ENCODE measurements at places on chromosomes 4 and X.

- no peak for DNase-seq
Measured at GRCh38 chr4:37393321-37393720, 148.8 kb downstream of the NWD2 start.

GRCh38 chrX:137362583-137362982, 203.3 kb upstream of the ZIC3 start:
- DNase-seq, result no peak

DNA sequence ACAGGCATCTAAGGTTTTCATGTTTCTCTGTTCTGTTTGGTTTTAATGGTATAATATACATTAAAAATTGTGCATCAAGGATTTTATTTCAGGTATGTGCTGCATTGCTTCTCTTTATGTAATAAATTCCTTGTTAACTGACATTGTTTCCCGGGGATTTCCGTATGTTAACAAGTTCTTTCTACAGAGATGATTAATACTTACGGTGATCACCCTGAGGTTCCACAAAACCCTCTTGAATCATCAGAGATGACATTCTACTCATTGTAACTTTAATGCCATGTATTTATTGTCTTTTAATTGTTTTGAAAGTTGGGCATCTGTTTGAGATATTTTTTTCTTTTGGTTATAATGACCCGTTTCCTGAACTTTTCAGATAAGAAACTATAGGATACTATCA, 37.5 kb downstream of the ARHGAP10 start:
- DNase-seq, result no peak

DNA sequence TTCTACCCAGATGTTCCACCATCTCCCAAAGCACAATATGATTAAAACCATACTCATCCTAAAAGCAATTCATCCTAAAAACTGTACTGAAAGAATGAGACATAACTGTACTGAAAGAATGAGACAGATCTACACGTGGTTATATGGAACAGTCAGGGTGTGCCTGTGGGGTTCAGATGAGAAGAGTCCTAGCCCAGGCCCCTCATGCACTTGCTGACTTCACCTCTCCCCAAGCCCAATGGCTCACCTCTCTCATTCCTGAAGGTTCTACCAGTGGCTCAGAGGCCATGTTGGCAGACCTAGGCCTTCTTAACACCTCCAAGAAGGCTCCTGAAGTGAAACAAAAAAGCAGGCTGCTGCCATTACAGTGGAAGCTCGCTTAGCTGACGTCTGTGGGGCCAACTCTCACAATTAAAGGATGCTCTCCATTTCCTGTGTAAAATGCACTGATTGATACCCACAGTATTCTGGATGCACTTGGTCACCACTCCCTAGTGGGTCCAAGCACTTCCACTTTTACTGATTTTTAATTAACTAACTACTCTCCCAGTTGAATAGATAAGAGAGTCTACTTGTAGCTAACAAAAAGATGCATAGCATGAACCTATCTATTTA, 3.8 kb downstream of the PLAC1 start:
- DNase-seq, result peak; percentile 42

GRCh38 chr4:106851726-106852125, 184.4 kb downstream of the DKK2 start:
- no peak for DNase-seq

- peak; percentile 75 for DNase-seq
Measured at GRCh38 chrX:47311932-47312774, 58.2 kb upstream of the ZNF157 start.

DNA sequence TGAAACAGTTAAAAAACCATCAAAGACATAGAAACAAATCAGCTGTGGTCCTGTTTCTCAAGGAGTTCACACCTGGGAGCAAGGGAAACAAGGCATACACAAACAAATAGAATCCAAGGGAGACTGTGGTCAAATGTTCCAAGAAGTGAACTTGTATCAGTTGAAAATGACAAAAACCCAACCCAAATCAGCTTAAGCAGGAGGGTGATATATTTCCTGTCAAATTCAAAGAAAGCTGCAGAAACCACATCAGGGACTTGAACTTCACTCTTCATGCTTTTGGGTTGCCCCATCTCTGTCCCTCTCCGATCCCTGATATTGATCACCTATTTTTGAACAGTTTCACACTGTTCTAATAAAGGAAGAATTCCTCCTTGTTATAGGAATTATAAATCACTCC, 148.6 kb upstream of the FMR1 start:
- no peak for DNase-seq

GRCh38 chr4:179465131-179465797, 2023.0 kb upstream of the AGA start:
- DNase-seq, result no peak

- DNase-seq, result no peak
Measured at GRCh38 chrX:144637731-144638130, 609.6 kb upstream of the SPANXN1 start.

DNA sequence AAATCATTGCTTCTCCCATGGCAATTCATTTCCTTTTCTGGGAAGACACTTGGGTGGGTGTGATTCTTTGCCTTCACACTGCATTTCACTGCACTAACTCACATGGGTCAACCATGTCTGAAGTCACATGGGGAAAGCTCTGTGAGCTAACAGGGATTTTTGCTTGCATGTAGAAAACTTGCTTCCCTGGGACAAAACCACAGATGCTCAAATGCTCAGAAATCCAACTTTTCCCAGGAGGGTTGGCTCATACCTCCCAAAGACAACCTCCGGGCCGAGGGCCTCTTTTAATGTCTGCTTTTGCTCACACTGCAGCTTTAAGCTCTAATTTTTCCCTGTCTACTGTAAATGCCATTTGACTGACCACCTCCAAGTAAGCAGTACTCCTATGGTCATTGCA, 1695.2 kb downstream of the STIM2 start:
- DNase-seq, result no peak

GRCh38 chrX:66015152-66015831, 24.6 kb downstream of the VSIG4 start:
- DNase-seq, result peak; percentile 79

DNA sequence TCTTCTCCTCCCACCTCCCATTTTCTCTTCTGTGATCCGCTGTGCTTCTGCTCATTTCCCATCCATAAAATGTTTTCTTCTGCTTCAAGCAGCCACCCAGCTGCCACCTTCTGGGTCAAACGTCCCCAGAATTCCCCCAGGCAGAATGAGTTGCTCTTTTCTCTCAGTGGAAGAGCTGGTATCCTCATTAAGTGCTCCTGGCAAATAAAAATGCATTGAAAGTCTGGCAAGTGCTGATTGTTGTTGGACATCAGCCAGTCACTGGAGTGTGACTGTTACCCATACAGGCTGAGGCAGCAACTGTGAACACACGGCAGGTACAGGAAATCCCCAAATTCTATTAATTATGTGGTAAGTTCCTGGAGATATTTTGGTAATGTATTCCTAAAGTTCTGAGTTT, 52.6 kb downstream of the LIMCH1 start:
- no peak for DNase-seq

DNA sequence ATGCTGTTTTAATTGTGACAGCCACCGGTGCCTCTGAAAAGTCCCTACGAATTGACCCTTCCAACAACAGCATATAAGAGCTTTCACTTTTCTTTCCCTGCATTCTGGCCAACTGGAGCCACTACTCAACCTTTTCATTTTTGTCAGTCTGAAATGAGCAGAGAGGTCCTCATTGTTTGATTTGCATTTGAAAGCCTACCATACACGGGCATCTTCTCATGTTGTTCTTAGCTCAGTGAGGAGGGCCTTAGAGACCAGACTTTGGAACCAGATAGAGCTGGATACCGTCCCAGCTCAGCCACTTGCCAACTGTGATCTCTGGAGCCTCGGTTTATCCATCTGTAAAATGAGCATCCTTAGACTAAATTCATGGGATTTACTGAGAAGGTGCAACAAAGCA, 16.9 kb upstream of the TMSB4X start:
- DNase-seq, result peak; percentile 71

DNA sequence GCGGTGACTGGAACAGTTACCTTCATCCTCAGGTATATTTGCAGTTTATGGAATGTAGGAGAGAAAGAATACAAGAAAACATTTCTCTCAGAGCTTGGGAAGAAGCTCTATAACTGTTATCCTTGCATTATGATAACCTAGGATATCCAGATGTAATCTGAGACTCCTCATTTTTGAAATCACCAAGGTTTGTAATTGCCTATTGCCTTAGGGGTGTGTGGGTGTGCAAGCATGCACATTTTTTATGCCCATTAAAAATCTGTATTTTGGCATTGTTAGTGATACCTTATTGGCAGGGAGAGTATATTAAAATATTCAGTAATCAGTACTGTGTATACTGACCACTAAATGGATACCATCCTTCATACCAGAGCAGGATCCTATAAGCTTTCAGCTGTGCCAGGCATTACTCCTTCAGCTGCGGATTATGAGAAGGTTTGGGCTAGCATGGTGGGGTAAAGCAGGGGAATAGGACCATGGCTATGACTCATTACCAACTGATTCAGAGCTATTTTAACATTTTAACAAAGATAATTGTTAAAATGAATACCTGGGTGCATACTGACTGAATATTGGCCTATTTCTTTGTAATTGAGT, 8.3 kb downstream of the SEC24B start:
- no peak for DNase-seq

GRCh38 chr4:110544594-110544993, 68.6 kb downstream of the ENPEP start:
- DNase-seq, result no peak

- no peak for DNase-seq
Measured at GRCh38 chr4:130812117-130812765, 1716.3 kb downstream of the C4orf33 start.

- peak; percentile 92 for DNase-seq
Measured at GRCh38 chr4:112145326-112145789, at the start of gene FAM241A. TSS of gene FAM241A (plus strand) at chr4:112145454. CDS start at chr4:112145581, 127 bp downstream.

- peak; percentile 86 for DNase-seq
Measured at GRCh38 chr4:184534511-184535391, 60.4 kb upstream of the IRF2 start.

DNA sequence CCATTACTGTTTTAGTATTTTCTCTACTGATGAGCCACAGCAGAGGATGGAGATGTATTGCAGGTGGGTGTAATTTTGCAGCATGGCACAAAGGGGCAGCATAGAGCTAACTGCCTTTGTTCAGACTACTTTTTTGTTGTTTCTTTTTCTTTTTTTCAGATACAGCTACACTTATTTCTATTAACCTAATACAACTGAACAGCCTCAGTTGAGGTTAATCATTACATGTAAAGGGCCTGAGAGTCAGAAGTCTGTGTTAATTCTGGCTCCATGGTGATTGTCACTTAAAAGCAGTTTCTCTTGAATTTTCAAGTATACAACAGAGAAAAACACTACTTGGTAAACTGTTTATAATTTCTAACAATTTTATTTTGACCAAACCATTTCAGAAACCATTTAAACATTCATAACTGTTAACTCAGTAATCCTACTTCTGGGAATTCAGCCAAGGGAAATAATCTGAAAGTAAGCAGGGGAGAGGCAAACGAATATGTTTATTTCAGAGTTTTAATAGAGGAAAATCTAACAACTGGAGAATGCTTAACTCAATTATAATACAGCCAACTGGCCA, 13.9 kb upstream of the PPEF2 start:
- DNase-seq, result peak; percentile 54

- DNase-seq, result no peak
Measured at GRCh38 chrX:132483488-132483887, 5.3 kb downstream of the MBNL3 start.

GRCh38 chr4:122131562-122132157, 20.5 kb upstream of the BLTP1 start:
- peak; percentile 16 for DNase-seq

- peak; percentile 49 for DNase-seq
Measured at GRCh38 chrX:148915474-148915873, 415.1 kb downstream of the AFF2 start.

DNA sequence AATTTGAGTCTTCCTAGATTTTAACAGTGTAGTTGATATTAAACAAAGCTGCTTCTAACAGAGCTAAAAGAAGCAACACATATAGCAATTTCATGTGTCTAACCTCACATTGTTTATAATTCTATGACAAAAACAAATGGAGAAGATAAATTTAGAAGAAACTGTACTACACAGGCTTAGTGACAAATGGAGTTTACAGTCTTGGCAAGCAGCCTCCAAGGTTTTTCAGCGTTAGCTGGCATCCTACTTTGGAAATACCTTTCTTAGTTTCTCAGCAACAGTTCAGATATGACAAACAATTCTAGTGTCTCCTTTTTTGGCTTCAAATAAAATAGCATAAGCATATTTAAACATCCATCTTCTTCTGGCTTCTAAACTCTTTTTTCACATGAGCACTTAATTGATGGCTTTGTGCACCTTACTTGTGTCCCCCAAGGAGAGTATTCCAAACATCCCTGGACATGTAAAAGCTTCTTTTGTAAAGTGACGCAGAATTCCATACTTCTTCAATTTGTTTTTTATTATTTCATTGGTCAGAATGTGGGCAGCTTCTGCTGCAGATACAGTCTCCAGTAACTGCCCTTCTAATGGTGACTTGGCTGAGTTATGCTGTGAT, 249.8 kb downstream of the ANTXR2 start:
- DNase-seq, result no peak

DNA sequence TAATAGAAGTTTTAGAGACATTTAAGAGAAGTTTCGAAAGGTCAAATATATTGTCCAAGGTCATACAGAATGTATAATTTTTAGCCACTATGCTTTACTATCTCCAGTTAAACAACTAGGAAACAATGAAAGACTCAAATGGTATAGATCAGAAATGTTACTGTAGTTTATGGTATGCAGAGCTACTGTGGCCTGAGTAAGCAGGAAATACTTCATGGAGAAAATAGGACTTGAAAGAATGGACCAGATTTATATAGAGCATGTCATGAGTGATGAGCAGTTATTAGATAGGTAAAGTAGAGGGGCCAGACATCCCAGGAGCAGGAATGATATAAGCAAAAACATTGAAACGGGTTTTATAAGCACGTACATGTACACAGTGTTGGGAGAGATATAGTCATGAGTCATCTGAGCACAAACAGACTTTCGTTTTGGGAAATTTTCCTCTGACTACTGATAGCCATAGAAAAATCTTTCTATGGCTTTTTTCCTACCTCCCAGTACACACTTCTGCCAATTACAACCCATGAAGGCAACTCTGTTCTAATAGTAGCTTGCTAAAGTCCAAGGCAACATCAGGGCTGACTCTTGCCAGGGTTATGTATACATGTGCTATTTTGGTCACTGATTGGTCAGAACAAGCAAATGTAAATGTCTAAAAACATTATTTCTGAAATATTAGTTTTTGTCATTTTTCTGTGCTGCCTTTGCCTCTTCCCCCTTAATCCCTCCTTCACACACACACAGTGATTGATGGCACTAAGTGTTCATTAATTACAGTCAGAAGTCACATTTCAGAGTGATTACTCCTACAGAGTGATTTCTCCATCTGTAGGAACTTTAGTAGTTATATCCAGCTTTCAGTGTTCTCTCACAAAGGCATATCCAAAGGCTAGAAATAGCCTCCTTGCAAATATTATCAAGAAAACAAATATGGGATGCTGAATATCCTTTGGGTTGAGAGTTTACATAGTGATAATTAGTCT, 198.7 kb downstream of the ENOX2 start:
- DNase-seq, result no peak

Measured in GM12865 (cell line).